ENCODE measurements at places on chromosomes 5 and 9.

DNA sequence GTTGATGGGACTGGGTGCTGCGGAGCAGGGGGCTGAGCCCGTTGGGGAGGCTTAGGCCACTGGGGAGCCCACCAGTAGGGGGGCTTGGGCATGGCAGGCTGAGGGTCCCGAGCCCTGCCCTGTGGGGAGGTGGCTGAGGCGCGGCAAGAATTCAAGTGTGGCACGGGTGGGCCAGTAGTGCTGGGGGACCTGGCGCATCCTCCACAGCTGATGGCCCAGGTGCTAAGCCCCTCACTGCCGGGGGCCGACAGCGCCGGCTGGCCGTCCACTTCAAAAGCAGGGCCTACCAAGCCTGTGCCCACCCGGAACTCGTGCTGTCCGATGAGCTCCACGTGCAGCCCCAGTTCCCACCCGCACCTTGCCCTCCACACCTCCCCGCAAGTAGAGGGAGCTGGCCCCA, 917.5 kb downstream of the TAF11L14 start:
- DNase-seq: no peak

DNA sequence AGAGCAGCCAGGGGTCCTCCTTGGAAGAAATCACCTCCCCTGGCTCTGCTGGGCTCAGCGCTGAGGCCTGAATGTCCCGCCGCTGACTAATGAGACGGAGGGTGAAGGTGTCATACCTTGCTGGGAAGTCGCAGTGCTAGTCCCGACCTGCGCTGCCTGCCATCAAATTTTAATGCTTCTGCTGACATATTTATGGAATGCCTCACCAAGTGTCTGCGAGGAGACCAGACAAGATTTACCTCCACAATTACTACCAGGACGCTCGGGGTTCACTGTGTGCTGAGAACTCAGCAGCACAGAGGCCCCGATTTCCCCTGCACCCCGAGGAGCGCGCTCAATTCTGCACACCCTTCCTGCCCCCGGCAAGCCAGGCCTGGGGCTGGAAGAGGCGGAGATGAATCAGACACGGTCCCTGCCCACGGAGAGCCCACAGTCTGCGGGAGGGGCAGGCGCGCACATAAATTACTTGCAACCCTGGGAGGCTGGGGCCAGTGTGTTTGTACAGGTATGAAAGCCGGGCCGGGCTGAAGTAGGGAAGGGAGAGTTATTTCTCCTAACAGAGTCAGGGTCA, 175.2 kb downstream of the PAX5 start:
- no peak for DNase-seq

GRCh38 chr5:493119-493701, 31.0 kb downstream of the SLC9A3 start:
- no peak for DNase-seq

DNA sequence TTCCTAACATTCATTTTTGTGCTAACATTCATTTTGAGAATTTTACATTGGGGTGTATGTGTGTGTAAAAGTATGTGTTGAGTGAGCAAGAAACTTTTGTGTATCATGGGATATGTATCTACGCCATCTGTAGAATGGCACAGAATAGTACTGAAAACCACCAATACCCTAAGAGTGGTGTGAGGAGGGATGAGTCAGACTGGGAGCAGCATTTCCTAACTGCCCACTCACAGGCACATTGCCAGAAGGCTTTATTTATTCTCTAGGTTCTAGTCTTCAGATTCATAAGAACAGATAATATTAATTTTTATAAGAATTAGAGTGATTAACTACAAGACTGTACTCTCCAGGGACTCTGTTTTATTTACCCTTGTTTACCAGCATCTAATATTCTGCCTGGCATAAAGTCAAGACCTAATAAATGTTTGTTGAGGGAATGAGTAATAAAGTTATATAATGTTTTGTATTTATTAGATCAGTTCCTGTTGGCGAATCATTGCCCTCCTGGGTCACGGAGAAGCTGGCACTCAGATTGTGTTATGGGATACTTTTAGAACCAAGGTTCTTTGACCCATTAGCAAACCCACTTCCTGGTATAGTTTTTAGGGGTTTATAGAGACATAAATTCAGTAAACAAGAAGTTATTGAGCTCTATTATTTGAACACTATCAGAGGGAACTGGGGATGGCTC, 159.1 kb upstream of the PPP2R2B start:
- peak; percentile 17 for DNase-seq

- no peak for DNase-seq
Measured at GRCh38 chr5:142159354-142159753, 50.8 kb downstream of the NDFIP1 start.

DNA sequence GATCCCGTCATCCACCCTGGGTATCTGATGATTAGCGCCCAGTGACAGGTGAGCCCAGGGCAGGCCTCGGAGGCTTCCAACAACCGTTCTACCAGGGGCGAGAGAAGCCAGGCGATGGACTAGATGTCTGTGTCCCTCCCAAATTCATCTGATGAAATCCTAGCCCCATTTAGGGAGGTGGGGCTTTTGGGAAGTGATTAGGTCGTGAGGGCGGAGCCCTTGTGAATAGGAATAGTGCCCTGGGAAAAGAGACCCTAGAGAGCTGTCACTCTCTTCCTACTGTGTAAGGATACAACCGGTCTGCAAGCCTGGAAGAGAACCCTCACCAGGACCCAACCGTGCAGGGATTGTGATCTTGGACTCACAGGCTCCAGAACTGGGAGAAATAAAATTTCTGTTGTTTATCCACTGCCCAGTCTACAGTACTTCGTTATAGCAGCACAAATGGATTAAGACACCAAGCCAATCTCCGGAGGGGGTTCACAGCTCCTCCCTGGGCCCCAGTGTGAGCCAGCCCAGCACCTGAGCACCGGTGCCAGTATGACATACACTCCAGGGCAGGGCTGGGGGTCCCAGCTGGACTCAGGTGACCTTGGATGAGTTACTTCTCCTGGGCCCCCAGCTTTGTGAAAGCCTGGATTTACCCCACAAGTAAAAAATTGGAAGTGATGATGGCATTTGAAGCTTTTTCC, 162.2 kb downstream of the DAB2IP start:
- no peak for DNase-seq

DNA sequence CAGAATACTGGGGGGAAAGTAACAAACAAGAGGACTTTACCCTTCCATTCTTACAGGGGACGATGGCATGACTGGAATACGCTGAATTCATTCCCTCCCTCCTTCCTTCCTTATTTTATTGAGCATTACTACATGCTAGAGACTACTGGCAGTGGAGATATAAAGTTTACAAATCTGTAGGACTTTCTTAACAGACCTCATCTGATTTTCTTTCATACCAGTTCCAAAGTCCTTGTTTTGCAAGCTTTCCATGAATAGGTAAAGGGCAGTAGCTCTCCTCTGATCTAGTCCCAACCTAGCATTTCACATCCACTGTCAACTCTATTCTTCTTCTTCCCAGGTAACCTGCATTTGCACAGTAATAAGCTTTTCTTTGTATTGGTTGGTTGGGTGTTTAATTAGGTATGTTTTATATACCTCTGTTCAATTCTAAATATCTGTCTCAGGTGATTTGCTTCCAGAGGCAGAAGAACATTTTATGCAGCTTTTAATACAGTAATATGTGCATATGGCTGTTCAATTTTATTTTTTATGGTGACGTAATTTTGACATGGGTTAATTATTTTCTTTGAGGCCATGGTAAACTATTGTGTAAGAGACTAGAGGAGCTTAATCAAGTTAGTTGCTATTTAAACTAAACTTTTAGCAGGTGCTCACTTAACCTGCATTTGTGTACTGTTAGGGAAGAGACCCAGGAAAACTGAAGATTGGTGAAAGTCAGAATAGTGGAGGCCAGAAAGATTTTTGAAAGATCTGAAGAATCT, 150.9 kb downstream of the ARHGAP26 start:
- DNase-seq: no peak

- no peak for DNase-seq
Measured at GRCh38 chr5:60445921-60446320, 254.0 kb downstream of the DEPDC1B start.

- no peak for DNase-seq
Measured at GRCh38 chr5:53130266-53130665, 20.7 kb upstream of the MOCS2 start.

DNA sequence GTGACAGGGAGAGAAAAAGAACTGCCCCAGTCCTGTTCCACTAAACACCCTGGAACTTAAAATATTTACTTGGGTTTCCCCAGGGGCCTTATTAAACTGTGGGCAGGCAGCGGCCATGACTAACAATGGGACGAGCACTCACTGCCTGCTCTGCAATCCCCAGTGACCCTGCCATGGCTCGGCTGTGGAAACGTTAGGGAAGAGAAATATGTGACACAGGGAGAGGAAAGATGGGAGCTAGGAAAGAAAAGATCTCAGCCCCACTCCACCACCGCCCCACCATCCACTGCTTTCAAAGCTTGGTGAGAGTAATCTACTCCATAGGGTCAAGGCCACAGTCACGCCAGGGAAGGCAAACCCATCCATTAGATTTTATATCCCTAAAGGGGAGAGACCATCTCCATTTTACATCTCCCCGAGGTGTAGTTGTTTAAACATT, 117.6 kb downstream of the EFNA5 start:
- DNase-seq: no peak

- no peak for DNase-seq
Measured at GRCh38 chr5:133384903-133385302, 227.4 kb downstream of the FSTL4 start.

DNA sequence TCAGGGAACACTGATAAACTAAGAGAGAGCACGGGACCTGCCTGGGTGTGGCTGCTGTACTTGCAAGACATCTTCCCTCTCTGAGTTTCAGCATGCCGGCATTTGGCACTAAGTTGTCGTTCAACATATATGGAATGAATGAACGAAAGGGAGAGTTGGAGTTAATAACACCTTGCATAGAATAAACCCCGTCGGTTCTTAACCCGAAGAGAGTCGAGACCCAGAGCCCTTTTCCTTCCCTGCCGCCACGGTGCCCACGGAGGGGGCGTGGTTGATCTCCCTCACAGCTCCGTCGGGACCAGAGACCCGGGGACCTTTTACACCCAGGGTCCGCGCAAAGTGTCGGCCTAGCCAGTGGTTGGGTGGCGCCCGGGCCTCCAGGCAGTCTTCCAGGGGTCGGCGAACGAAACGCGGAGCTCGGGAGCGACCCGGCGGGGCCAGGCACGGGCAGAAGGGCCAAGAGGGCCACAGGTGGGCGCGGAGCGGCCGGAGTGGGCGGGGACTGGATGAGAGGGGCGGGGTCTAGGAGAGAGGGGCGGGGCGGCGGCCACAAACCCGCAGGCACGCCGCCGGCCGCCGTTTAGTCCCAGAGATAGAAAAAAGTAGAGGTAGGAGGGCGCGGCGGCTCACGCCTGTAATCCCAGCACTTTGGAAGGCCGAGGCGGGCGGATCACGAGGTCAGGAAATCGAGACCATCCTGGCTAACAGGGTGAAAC, 735 bp upstream of the RPL26L1 start:
- peak; percentile 60 for DNase-seq

GRCh38 chr5:157602505-157602904, 26.9 kb upstream of the ADAM19 start:
- DNase-seq: no peak

DNA sequence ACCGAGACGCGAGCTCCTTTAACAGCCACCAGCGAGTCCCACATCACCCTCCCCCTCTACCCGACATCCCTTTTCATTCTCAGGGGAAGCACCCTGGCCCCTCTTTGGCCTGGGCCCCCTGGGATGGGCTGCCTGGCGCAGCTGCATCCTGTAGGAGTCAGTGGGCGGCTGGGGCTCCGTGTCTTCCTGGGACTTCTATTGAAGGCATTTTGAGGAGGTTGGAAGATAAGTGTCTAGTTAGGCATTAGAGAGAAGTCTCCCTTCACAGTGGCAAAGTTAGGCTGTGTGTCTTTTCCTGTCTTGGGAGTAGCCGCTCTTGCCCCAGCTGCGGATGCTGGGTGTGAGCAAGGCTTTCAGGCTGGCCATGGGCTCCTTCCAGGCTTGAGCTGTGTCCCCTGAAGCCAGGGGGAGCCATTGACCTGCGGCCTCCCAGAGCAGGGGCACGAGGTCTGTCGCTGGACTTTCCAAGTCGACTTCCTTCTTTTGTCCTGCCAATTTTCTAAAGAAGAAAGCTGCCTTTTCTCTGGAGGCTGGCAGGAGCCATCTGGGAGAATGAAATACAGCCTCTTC, 18.6 kb upstream of the NKD2 start:
- no peak for DNase-seq

DNA sequence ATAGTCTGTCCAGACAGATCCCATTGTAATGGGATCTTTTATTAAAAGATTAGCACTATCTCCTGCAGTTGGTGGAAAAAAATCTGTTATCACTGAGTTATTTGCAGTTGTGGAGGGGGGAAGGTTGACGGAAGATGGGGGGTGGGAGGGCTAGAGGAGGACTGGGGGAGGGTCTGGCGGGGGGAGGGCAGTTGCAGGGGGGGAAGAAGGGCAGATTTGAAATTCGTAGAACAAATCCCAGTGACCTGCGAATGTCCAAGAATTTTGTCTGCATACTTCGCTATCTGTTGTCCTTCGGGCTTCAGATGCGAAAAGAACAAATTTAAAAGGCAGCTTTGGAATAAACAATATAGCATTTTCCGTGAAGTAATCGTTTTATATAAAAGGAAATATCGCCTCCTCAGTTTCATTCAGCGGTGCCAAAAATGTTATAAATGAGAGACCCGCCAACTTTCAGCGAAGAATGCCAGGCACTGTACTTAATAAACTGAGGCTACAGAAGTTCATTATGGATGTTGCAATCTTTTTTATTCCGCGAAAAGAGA, 1.3 kb upstream of the FST start:
- no peak for DNase-seq

GRCh38 chr9:68805890-68806517, 101.0 kb downstream of the PIP5K1B start:
- no peak for DNase-seq

DNA sequence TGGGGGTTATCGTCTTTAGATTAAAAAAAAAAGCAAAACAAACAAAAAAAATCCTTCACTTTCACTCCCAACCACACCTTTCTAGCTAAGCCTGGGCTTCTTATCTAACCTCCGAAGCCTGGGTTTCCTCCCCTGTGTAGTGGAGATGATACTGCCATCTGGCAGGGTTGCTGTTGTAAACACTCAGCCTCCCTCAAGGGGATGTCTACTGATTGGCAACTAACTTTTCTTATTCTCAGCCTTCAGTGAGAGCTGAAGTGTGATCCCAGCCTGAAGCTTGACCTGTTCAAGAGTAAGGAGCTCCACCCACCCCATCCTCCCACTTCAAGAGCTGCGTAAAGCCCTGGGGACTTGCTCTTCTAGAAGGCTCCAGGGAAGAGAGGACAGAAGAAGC, 21.5 kb upstream of the WWC1 start:
- no peak for DNase-seq

DNA sequence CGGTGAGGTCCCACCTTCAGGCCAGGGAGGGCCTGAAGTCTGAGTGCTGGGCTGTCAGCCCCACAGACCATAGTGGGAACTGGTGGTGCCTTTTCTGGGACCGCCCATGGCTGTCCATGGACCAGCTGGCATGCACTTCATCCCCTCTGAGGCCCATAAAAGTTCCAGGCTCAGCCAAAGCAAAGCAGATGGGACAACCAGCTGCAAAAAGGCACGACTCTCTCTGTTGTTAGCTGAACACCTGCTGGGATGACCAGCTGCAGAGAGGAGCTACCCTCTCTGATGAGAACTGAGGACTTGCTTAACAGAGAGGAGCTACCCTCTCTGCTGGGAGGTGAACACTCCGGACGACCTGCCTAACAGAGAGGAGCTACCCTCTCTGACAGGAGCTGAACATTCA, 844.3 kb upstream of the DMAC1 start:
- DNase-seq: no peak

Measured in amygdala (tissue), 56 donors.